Activated CD4-positive, CD25-positive, alpha-beta regulatory T cell treated with anti-CD3 and anti-CD28 coated beads, Interleukin-2, amount 50 U/mL, for 72 hours (primary cell): ENCODE measurements at places on chromosomes 4 and X.

DNA sequence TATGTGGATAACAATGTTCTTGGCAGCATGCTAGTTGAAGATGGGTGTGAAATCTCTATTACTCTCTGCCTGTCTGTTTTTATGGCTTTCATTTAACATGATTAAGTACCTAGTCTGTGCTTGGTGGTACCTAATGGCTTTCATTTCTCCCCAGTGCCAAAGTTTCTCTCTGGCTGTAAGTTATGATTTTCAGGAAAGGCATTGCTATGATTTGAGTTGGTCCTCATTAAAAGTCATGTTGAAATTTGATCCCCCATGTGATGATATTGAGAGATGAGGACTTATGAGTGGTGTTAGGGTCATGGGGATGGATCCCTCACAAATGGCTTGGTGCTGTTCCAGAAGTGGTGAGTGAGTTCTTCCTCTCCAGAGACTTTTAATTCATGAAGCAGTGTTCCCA is 162.4 kb upstream of the IL15 start:
- DNase-seq, result no peak

GRCh38 chr4:106708464-106708816 is 327.7 kb downstream of the DKK2 start:
- no peak for DNase-seq

GRCh38 chrX:68443155-68443868 is 10.0 kb upstream of the OPHN1 start:
- DNase-seq, result no peak

DNA sequence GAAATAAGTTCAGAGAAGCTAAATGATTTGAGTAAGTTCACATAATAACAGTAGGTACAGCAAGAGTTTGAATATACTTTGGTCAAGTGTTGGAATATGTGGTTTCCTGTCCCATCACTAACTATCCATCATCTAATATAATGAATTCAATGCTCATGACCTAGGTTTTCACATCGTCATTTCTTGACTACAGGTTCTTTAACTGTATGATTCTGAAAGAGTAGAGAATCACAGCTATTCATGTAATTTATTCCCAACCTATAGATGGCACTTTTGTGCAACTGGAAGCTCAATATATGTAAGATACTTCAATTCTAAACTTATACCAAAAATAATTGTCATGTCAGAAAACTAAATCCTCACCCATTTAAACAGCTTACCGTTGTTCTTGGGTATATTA is 53.1 kb downstream of the TIGD2 start:
- no peak for DNase-seq

- no peak for DNase-seq
These were observed 7.6 kb upstream of the XPNPEP2 start for GRCh38 chrX:129731228-129731627.

DNA sequence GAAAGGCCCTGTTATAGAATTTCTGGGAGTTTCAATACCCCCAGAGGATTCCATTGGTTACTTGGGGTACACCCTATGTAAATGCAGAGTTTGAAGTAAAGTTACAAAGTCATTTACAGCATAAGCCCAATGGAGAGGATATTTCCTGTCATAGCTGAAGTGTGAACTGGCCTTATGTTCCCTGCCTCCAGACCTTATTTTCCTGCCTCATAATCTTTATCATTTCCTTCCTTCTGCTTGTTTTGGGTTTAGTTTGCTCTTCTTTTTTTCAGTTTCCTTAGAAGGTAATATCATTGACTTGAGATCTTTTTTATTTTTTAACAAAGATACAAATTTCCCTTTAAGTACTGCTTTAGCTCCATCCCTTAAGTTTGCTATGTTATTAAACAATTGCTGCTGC is 85.4 kb downstream of the PPEF1 start:
- no peak for DNase-seq

- no peak for DNase-seq
These were observed 51.9 kb upstream of the RBM47 start for GRCh38 chr4:40681600-40681999.

DNA sequence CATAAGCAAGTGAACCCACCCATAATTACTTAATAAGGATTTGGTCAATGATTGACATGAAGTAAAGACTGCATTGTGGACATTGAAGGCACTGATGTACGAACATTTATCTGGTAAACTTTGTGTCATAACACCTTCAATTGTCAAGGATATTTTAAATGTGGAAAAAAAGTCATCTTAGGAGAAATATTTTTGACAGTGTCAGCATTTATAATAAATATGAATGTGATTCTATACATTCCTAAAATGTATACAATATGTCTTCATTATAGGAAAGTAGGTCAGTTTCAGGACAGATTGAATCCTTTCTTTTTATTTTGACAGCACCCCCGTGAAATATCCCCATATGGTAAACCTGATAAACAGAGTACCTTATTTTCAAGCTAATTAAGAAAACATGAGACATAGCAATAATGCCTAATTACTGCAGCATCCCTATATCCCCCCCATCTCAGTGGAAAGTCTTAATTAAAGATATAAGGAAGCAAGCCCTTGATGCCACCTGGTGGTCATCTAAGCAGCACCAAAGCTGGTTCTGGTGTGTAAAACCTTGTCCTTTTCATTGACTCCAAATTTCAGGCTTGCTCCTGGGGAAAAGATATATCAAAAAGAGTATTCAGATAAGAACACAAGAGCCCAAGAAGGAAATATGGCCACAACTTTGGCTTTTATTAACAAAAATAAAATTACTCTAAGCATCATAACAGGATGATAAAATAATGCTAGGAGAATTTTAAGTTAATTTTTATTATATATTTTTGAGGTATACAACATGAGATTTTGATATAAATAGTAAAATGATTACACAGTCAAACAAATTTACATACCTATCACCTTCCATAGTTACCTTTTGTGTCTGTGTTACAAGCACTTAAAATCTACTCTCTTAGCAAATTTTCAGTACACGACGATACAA is 379.7 kb downstream of the TLL1 start:
- DNase-seq, result no peak

DNA sequence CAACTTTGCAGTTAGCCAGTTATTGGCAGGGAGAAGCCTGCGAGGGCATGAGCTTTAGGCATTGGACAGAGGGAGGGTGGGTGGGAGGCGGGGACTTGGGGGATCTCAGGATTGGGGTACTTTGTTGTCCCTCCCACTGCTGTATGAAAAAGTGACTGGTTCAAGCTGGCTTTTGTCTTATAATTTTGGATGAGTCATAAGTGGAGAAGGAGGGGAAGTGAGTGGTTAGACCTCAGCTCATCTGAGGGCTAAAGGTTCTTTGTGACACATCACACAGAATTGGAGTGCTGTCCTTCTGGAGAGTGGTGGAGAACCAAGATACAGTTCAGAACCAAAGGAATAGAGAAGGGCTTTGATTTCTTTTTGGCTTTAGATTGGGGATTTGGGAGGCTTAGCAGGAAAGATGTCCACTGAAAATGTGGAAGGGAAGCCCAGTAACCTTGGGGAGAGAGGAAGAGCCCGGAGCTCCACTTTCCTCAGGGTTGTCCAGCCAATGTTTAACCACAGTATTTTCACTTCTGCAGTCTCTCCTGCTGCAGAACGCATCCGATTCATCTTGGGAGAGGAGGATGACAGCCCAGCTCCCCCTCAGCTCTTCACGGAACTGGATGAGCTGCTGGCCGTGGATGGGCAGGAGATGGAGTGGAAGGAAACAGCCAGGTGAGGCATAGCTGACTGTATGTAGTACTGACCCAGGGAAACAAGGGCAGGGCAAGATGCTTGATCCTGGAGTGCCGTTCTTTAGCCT is at the start of gene SLC4A4:
SLC4A4 (plus strand) TSS at position 175 of the 748 bp plus-strand sequence.
- no peak for DNase-seq

DNA sequence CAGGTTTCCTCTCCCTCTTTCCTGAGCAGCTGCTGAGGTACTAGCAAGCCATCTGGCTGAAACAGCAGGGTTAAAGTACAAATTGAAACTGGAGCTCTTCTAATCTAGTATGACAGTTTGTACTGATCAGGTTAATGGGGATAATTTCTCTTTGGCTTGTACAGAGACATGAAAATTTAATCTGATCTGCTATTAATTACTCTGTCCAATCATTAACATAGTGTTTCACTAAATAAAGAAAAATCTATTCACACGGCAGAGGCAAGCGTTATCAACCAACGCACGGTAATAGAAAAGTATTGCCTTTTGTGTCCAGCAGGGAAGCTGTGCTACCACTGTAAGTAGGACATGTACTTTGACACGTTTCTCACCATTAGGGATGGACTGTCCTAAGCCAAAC is 71.1 kb downstream of the IGSF1 start:
- DNase-seq, result no peak

DNA sequence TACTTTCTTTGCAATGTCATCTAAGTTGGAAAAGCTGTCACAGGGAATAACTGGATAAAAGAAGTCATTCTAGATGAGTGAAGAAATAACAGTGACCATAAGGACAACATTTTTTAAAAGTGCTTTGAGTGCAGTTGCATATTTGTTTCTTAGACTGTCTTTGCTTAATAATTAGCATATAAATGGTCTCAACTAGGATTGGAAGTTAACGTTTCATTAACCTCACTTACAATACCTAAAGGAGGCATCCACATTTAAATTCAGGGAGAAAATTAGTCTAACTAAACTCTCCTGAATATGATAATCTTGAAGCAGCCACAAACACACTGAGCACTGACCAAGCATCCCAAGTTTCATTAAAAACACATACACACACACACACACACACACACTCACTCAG is 780.7 kb downstream of the PCDH18 start:
- no peak for DNase-seq

DNA sequence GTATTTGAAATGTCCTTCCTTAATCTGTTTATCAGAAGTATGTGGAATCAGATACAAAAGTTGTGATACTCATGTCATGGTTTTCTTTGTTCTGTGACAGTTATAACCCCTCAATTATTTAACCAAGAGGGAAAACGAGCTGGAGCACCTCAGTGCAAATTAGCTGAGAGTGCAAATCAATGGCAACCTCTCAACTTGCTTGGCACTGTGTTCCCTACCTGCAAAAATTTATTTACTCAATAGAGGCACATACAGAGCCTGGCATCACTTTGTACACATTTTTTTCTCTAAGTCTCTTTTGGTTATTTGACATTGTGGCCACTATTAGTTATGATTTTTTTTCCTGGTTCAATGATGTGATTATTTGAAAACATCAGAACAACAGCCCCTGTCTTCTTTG is 186.2 kb downstream of the STIM2 start:
- DNase-seq, result no peak

- DNase-seq, result no peak
These were observed 45.3 kb downstream of the MMRN1 start for GRCh38 chr4:89939994-89940393.

GRCh38 chrX:72304877-72305276 is 837 bp downstream of the CITED1 start:
- no peak for DNase-seq

GRCh38 chr4:88807499-88807898 is 109.9 kb upstream of the NAP1L5 start:
- no peak for DNase-seq

- DNase-seq, result no peak
These were observed 16.0 kb upstream of the RBM3 start for GRCh38 chrX:48558271-48558670.

- DNase-seq, result no peak
These were observed 631.5 kb downstream of the RAB28 start for GRCh38 chr4:12852338-12853307.

GRCh38 chr4:80012291-80012690 is 60.7 kb downstream of the ANTXR2 start:
- DNase-seq, result no peak

GRCh38 chr4:168057412-168057811 is 34.9 kb upstream of the ANXA10 start:
- DNase-seq, result no peak

- DNase-seq, result no peak
These were observed 121.9 kb downstream of the PALLD start for GRCh38 chr4:168618577-168619265.

DNA sequence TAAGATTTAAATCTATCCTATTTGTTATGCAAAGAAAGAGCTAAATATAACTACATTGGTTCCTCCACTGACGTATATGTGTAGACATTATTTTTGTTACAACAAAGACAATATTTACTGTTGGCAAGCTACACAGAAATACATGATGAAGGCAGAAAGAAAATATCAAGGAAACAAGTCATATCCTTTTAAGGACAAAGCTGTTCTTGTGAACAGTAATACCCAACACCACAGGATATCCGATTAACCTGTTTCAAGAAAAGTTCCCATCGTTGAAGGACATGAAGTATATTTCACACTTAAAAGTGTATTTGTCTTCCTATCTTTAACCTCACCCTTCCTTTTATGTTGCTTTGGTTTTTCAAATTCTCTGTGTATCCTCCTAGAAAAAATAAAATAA is 235.8 kb upstream of the AADAT start:
- DNase-seq, result no peak

GRCh38 chrX:154378059-154378798 is 866 bp upstream of the EMD start:
- no peak for DNase-seq

DNA sequence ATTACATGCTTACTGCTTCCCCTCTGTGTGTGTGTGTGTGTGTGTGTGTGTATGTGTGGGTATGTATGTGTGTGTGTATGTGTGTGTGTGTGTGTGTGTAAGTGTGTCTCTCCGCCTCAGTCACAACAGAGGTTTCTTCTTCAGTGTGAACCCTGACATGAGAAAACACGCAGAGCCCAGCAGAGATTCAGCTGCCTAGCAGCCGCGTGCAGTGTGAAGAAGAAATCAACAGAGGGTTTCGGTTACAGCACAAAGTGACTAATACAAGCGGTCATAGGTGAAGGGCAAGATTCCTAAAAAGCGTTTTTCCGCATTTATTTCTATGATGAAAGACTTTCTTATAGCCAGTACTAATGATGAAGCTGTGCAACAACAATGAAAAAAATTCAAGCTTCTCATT is 55.3 kb upstream of the ZFP42 start:
- no peak for DNase-seq

GRCh38 chr4:91916219-91916618 is 387.5 kb upstream of the GRID2 start:
- no peak for DNase-seq

DNA sequence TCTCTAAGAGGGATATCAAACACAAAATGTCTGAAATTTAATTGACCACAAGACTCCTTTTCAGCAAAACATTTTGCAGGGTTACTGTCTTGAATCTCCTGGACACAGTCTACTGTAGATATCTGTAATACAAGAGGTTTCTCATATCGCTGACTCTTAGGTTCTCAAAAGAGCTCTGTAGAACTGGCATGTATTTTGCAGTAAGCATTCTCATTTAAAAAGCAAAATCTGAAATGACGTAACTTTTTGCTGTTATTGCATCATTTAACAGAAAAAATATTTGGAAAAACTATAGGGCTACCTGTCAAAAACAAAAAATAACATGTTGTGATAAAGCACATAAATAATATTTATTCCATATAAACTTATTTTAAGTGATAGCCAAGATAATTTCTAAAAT is 114.2 kb downstream of the CDS1 start:
- DNase-seq, result no peak

GRCh38 chrX:74458736-74459135 is 37.4 kb downstream of the SLC16A2 start:
- DNase-seq, result no peak

DNA sequence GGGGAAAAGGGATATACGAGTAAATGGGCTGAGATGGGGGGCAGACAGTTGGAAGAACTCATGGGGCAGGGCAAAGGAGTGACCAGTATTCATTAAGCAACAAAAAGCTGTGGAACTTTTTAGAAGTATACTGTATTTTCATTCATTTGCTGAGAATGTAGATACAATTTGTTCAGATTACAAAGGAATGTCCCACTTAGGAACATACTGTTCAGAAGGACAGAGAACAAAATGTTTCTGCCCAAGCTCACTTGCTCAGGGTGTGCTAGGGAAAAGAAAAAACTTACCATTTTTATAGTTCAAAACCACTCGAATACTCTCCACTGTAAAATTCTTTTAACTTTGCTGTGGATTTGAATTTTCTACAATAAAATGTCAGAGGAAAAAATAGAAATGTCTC is 135.2 kb upstream of the AFF2 start:
- DNase-seq, result no peak

- DNase-seq, result no peak
These were observed 211.7 kb downstream of the COX18 start for GRCh38 chr4:72857787-72858186.
